CD4-positive, CD25-positive, alpha-beta regulatory T cell (primary cell): ENCODE measurements at places on chromosomes 2 and 18. TPM values are rescaled to one million over a fixed set of nuclear protein-coding genes. Genes with fewer than 3 reads are reported as not detected.

- DNase-seq = no peak
Observed at GRCh38 chr18:2240311-2240705, 331.0 kb downstream of the METTL4 start.

- no peak for DNase-seq
Observed at GRCh38 chr2:57881998-57882888, 164.4 kb upstream of the VRK2 start.

- no peak for DNase-seq
Observed at GRCh38 chr2:16162491-16163040, 222.2 kb downstream of the MYCN start.

DNA sequence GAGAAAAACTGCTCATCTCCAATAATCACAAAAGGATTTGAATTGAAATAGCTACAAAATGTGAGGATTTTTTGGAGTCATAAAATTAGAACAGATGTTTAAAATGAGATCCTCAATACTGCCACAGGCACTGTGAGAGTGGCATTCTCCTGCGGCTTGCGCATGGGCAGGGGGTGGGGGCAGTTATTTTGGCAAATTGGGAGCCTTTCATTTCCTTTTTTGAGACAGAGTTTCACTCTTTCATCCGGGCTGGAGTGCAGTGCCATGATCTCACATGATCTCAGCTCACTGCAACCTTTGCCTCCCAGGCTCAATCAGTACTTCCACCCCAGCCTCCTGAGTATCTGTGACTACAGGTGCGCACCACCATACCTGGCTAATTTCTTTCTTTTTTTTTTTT lies 42.4 kb downstream of the POMC start:
- DNase-seq = no peak

DNA sequence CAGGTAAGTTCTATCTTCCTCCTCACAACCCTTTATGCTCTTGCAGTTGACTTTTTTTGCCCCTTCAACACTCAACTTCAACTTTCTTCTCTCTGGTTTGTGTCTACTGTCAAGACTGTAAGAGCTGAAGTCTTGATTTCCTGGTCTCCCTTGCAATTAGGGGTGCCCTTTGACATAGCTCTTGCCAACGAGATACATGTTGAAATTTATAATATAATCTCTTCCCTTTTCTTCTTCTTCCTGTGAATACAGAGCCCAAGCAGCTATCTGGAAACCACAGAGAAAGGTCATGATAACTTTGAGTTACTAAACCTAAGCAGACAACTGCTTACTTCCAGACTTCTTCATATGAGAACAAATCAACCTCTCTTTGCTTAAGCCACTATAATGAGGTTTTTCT lies 163.5 kb downstream of the MC4R start:
- DNase-seq = no peak

The NOL4 gene
- total RNA-seq = not detected

The PARD3B gene
- total RNA-seq = 0.10 TPM
